CD4-positive, alpha-beta T cell treated with Interleukin-17A for 1 hour (primary cell): ENCODE measurements at places on chromosomes 3 and 15.

DNA sequence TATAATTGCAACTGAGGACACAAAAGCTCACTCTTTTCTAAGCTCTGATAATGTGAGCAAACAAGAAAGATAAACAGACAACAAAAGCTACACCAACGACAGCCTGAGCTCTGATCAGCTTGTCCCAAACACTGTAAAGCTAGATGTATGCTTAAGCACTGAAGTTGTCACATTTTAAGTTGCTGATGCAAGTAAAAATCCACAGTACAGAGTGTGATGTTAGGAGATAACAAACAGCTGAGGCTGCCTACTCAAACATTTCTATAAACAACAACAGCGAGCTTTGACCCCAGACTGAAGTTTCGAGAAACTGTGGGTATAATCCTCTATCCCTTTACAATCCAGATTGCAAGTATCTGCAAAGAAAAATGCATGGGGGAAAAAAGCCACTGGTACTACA lies 10.7 kb downstream of the MTHFS start:
- no peak for DNase-seq

DNA sequence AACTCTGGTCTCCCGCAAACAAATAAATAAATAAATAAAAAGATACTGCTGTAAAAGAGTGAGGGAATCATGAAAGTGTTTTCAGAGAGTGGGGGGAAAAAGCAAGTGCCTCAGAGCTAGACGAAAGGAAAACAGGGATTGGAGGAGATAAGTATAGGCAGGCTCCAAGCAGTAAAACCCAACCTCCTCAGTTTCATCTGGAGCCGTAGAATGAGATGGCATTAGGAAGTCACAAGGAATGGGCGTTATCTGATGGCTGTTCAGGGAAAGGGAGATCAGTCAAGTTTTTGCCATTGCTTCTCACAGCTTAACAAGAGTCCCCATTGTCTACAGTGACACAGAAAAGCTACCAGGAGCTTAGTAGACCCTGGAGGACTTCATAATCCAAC lies 451.5 kb upstream of the PPP2R3A start:
- no peak for DNase-seq

GRCh38 chr3:98432575-98432974 lies 30.4 kb upstream of the OR5K1 start:
- no peak for DNase-seq

GRCh38 chr3:137347132-137347531 lies 389.3 kb downstream of the IL20RB start:
- no peak for DNase-seq

- DNase-seq, result no peak
Observed at GRCh38 chr3:185332026-185332735, 30.8 kb upstream of the MAP3K13 start.

- no peak for DNase-seq
Observed at GRCh38 chr3:111165411-111165810, 93.8 kb downstream of the NECTIN3 start.

DNA sequence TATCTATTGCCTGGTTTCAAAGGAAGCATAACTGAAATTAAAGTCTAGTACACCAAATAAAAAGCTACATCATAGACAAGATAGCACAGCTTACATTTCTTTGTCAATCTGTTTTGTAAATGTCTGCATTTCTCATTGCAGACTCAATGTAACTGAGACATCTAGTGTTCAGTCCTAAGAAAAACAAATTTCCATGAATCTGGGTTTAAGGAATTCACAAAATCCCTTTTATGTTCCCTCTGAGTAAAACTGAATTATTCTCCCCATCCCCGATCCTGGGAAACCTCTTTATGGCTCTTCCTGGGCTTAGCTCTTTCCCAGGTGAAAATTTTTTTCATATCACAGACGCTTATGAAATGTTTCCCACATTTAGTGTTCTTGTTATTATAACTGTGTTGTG lies 21.6 kb upstream of the RASA2 start:
- DNase-seq, result no peak

GRCh38 chr3:49016414-49017228 lies 1.8 kb downstream of the DALRD3 start:
- DNase-seq, result no peak

DNA sequence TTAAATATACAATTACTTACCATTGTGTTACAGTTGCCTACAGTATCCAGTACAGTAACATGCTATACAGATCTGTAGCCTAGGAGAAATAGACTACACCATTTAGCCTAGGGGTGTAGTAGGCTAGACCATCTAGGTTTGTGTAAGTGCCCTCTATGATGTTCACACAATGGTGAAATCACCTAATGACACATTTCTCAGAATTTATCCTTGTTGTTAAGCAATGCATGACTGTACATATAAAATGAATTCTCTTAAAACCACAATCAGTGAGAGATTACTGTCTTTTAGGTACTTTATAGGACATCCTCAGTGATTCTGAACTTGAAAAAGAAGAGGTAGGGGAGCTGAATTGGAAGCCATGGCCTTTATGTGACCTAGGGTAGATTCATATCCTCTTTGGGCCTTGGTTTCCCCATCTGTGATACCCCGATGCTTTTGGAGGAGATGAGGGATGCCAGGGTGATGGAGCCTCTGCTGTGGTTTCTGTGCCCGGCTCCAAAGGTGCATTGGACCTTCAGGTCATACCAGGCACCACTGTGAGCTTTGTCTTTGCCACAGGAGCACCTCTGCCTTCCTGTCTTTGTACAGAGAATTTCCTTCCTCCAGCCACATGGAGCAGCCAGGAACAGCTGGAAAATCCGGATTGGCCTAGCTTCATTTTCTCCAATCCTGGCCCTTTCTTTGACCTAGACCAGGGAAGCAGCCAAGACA lies 51.9 kb upstream of the FLNB start:
- DNase-seq, result no peak

DNA sequence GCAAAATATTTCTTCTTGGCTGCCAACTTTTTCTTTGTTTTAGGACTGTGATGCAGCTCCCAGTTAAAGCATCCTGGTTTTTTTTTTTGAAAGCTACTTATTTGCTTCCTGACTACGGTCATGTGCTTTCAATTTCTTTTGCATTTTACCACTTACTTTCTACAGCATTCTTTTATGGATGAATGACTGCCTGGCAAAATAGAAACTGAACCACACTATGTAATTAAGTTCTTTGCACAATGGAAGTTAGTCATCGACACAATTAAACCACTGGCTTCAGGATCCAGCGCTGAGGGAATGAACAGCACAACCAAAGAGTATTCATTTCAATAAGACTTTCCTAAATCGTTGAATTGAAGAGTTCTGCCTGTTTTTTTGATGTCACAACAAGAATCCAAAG lies 82.2 kb upstream of the EPHA3 start:
- no peak for DNase-seq

GRCh38 chr15:89398896-89399237 lies 64.2 kb upstream of the POLG start:
- DNase-seq, result no peak

- no peak for DNase-seq
Observed at GRCh38 chr15:79212589-79213157, 69.8 kb upstream of the ANKRD34C start.

GRCh38 chr15:41557673-41558399 lies 1.2 kb upstream of the TYRO3 start:
- peak; percentile 80 for DNase-seq

- DNase-seq, result no peak
Observed at GRCh38 chr3:171900446-171900845, 57.3 kb downstream of the TMEM212 start.

DNA sequence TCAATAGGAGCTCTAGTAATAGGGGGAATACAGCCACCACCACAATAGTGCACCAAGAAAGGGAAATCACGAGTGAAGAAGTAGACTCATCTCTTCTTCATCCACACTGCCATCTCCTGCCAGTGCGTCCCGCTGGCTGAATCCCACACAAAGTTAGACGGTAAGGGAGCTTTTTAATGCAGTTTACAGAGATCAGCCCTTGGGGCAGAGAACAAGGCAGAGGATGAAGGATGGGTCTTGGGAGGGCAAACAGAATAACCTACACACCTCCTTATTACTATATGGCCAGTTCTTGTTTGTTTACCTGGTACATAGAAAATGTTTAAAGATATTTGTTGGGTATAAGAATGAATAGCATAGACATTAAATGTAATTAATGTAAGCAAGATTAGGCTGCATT lies 11.0 kb upstream of the DPH6 start:
- DNase-seq, result no peak

GRCh38 chr3:28252001-28252431 lies 10.6 kb downstream of the CMC1 start:
- peak; percentile 69 for DNase-seq

DNA sequence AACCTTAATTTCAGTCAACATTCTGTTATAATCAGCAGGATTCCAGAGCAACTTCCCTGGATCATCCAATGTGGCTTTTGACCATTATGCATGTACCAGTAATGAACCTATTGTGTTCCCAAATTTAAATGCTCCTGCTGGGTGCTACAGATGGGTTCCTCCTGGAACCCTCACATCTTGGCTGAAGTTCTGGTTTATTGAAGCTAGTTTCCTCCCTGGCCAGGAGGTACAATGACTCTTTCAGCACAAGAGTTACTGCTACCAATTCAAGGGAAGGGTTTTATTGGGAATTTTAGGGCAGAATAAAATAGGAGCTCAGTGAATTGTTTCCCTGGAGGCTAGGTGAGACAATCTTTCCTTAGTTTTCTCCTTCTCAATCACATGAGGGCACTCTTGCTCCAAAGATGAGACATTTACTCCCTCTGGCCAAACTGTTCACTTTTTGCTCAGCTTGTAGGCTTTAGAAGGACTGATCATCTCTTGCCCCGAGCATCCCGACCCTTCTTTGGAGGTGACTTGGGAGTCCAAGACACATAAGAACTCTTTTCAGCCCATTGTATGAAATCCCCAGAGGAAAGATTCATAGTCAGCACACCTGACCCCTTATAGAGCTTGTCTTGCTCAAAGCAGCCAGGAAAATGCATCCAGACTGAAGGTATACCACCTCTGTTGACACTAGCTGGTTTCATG lies 8.8 kb upstream of the NPHP3 start:
- peak; percentile 7 for DNase-seq

DNA sequence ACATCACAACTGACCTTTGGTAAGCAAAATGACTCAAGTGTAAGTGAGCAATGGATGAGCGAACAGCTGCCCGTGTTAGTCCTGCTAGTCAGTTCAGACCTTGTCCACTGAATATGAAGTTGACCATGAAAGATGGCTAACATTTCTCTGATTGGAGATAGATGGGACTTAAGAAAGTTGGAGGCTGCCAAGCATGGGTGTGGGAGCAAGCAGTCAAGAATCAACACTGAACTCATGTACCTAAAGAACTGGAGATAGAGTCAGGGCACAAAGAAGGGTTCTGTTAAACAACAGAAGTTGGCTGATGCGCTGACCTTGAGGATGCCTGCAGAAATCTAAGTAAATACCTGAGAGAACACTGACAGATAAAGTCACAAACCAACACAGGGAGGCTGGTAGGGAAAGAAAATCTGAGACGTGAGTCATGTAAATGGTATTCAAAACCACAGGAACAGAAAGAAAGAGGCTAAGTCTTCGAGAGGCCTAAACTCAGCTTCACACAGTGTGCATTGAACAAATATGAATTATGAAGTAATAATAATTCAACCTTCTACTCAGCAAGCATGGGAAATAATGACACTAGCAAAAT lies 30.7 kb upstream of the ANPEP start:
- no peak for DNase-seq

GRCh38 chr15:59420986-59421618 lies 16.9 kb upstream of the FAM81A start:
- DNase-seq, result no peak

GRCh38 chr15:77636209-77636608 lies 3.5 kb upstream of the LINGO1 start:
- DNase-seq, result no peak

GRCh38 chr3:37526511-37526910 lies 335.2 kb upstream of the CTDSPL start:
- no peak for DNase-seq

GRCh38 chr3:56790016-56790821 lies 11.5 kb downstream of the ARHGEF3 start:
- DNase-seq, result peak; percentile 63

- peak; percentile 68 for DNase-seq
Observed at GRCh38 chr15:76994001-76994400, 925 bp upstream of the PSTPIP1 start.

GRCh38 chr3:150396956-150397550 lies 11.0 kb upstream of the TSC22D2 start:
- no peak for DNase-seq

DNA sequence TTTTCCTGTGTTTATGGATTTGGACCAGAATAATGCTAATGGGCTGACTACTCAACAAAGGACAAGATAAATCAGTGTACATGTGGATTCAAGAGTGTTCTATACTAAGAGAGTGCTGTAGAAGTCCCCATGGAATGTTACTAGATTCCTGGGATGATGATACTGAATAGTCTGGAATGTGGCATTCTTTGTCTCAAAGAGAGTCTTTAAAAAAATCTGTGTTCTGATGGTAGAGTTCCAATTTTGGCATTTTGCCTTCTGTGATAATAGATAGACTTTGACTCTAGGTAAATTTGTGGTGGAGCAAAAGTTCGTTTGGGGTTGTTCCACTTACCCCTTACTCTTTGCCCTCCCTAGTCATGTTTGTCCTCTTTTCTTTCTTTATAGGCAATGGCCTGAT lies 43.7 kb downstream of the NMD3 start:
- DNase-seq, result no peak

DNA sequence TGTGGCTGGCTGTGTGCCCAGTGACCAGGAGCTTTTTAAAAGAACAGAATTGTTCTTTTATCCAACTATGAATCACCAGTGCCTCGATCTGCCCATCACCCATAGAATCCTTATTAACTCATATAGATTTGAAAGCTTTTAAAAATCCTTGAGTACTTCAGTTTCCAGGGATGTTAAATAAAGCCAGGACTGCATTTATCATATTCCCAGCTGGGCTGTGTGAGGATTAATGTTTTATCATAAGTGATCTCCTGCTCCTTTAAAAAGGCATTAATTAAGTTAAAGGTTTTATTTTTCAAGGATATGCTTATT lies 234.0 kb downstream of the MYRIP start:
- no peak for DNase-seq

DNA sequence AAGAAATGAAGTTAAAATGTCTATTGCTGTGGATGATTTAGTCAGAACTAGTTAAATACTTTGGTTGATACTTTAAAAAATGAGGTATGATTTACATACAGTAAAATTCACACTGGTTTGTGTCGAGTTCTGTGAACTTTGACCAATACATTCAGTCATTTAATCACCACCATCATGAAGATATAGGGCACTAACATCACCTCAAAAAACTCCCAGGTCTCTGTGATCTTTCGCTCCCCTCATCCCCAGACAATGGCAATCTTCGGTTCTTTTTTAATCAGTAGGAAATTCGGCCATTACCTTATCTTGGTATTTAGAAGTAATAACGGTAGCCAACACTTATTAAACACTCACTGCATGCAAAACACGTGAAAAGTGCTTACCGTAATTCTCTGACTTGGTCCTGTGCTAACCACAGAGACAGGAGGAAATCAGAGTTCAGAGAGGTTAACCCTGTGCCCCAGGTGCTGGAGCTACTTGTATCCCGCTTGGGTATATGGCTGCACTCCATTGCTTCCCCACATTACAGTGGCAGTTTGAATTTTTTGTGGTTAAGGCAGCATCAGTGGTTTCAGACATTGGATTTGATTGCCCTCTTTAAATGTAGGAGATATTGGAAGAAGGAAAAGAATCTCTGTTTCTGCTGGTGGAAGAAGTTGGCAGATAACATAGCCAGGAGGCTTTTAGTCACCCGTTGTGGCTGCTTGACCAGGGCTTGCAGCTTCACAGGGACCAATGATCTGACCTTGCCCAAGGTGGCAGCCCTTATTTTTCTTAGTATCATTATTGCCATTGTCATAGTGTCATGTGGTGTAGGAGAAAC lies 4.2 kb downstream of the PLCL2 start:
- peak; percentile 57 for DNase-seq

GRCh38 chr3:69012100-69012799 lies 1.2 kb downstream of the EOGT start:
- DNase-seq, result no peak
